Small intestine (tissue), 16 donors: ENCODE measurements at places on chromosomes 2 and 18. TPM values are rescaled to one million over a fixed set of nuclear protein-coding genes. Genes with fewer than 3 reads are reported as not detected.

GRCh38 chr2:38690499-38691420 lies 24.8 kb downstream of the GALM start:
- peak overlapping the region; percentile 60 for H3K27ac ChIP-seq
- no peak overlapping the region for H3K4me3 ChIP-seq
- H3K36me3 ChIP-seq = peaks cover 16% of the 10 kb centered on the region
- no peaks in the 10 kb centered on the region for H3K27me3 ChIP-seq

- H3K36me3 ChIP-seq = no peaks in the 10 kb centered on the region
- no peaks in the 10 kb centered on the region for H3K27me3 ChIP-seq
- H3K4me3 ChIP-seq = no peak overlapping the region
- DNase-seq = no peak
- H3K4me1 ChIP-seq = no peaks in the 10 kb centered on the region
Measured at GRCh38 chr2:200042944-200043343, 87.6 kb downstream of the MAIP1 start.

- no peak overlapping the region for H3K4me3 ChIP-seq
- H3K27ac ChIP-seq = no peak overlapping the region
- H3K27me3 ChIP-seq = no peaks in the 10 kb centered on the region
- H3K36me3 ChIP-seq = peaks cover 30% of the 10 kb centered on the region
Measured at GRCh38 chr2:73937899-73938298, 11.2 kb downstream of the DGUOK start.

- H3K27ac ChIP-seq = peak overlapping the region; percentile 11
- no peak for DNase-seq
Measured at GRCh38 chr2:171018522-171018921, 89.5 kb downstream of the GORASP2 start.

DNA sequence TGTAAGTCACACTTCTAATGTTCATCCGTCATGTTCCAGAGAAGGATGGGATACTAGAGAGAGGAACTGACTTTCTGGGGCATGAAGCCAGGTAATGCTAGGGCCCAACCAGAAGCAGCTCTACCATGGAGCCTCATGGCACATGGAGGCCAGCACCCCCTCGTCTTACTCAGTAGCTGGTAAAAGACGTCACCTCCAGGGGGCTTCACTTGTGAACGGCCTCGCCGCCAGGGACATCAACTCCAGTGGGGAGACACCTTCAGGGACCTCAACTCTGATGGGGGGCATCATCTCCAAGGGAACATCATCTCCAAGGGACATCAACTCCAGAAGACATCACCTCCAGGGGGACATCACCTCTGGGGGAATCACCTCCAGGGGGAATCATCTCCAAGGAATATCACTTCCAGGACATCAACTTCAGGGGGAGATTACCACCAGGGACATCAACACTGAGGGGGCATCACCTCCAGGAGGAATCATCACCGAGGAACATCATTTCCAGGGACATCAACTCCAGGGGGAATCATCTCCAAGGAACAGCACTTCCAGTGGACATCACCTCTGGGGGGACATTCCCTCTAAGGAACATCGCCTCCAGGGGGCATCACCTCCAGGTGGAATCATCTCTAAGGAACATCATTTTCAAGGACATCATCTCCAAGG lies 168.4 kb downstream of the NDUFA10 start:
- no peaks in the 10 kb centered on the region for H3K4me1 ChIP-seq
- H3K27ac ChIP-seq = no peak overlapping the region
- no peaks in the 10 kb centered on the region for H3K27me3 ChIP-seq

DNA sequence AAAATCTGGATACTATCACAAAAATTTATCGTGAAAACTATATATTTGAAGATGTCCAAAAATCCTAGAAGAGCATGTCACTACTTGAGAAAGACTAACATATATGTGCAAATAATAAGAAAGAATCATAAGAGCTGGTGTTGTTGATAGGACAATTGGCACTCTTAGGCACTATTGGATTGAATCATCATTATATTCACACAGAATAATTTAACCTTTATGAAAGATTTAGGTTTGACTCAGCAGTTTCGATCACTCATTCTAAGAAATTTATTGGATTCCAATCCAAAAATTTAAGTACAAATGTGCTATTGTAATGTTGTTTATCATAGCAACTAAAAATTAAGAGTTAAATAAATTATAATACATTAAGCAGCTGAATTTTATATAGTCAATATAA lies 503.6 kb downstream of the SPAG16 start:
- DNase-seq = no peak
- no peaks in the 10 kb centered on the region for H3K27me3 ChIP-seq
- H3K4me3 ChIP-seq = no peak overlapping the region
- H3K36me3 ChIP-seq = no peaks in the 10 kb centered on the region
- no peaks in the 10 kb centered on the region for H3K4me1 ChIP-seq

DNA sequence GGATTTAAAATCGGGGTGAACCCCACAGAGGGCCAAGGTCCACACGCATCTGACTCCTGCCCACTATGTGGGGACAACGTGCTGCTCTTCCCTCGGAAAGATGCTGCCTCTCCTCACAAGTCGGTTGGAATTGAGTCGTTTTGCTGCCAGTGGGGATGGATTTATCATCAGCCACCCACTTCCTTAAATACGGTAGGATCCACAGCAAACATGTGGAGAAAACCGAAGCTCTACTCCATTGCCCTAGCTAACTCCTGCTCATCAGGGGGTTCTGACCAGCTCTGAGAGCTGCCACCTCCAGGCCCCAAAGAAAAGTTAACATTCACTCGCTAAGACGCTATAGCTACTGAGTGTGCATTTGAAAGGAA lies 80.9 kb downstream of the CHRNA1 start:
- peaks cover 2% of the 10 kb centered on the region for H3K27me3 ChIP-seq
- H3K4me1 ChIP-seq = peaks cover 9% of the 10 kb centered on the region
- no peak overlapping the region for H3K27ac ChIP-seq
- no peak overlapping the region for H3K4me3 ChIP-seq
- H3K36me3 ChIP-seq = peaks cover 1% of the 10 kb centered on the region

- no peak overlapping the region for H3K4me3 ChIP-seq
- no peaks in the 10 kb centered on the region for H3K27me3 ChIP-seq
- no peak for DNase-seq
- no peak overlapping the region for H3K27ac ChIP-seq
Measured at GRCh38 chr18:35282353-35282752, 7.7 kb downstream of the ZSCAN30 start.

DNA sequence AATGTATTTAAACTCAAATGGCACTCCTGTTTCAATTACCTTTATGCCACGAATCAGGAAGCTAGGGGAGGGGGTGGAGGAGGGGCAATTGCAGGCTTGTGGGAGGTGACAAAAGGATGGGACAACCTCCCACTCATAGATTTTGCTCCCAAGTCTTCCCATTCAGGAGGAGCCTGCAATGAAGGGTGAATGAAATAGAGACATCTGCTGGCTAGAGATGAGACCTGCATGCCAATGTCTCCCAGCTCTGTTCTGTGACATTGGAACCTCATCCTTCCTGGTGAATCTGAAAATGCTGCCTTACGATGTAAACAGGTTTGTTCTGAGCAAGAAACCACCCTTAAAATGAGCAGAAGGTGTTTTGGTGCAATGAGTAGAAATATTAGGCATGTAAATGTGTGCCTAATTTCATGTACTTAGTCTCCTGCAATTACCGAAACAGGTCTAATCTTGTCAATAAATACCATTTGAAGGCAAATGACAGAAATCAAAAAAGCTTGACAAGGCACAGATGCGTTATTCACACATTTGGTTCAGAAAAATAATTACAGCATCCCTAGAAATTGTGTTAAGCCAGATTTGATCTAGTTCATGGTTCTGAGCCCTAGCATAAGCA lies 2.7 kb upstream of the PID1 start:
- H3K36me3 ChIP-seq = no peaks in the 10 kb centered on the region
- H3K27ac ChIP-seq = peak overlapping the region; percentile 43
- no peaks in the 10 kb centered on the region for H3K27me3 ChIP-seq
- H3K4me3 ChIP-seq = peak overlapping the region; percentile 26
- H3K4me1 ChIP-seq = peaks cover 13% of the 10 kb centered on the region

DNA sequence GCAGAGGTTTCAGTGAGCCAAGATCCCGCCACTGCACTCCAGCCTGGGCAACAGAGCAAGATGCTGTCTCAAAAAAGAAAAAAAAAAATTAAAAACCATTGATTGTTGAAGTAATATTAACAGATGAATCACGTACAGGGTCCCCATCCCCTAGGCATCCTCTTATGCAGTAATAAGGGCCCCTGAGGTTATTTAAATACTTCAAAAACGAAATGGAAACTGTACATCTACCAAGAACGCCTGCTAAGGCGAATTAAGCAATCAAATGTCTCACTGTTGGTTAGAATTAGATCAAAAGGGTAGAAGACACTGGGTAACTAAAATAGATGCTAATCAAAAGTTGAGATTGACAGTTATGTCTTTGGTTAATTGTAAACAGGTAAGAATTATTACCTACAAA lies 7.5 kb downstream of the TRABD2A start:
- no peaks in the 10 kb centered on the region for H3K27me3 ChIP-seq
- DNase-seq = no peak
- no peak overlapping the region for H3K4me3 ChIP-seq

SETBP1 gene
- 0.54 TPM for polyA plus RNA-seq

SERPINB10 gene
- 0.07 TPM for polyA plus RNA-seq

UBXN4 gene
- polyA plus RNA-seq = 54.3 TPM

RTP5 gene
- polyA plus RNA-seq = 0.04 TPM
